ENCODE measurements at places on chromosomes 6 and 20. TPM values are rescaled to one million over a fixed set of nuclear protein-coding genes. Genes with fewer than 3 reads are reported as not detected.

Gene ENPP5
- total RNA-seq = not detected

Gene SUMO4
- 5.5 TPM for total RNA-seq

Gene PPP1R11
- 31.0 TPM for total RNA-seq

Gene ERVFRD-1
- total RNA-seq = not detected

Gene KCNK16
- not detected for total RNA-seq

Gene UBE3D
- 10.4 TPM for total RNA-seq

Gene FAM217A
- not detected for total RNA-seq

Gene ELOVL2
- total RNA-seq = not detected

Gene STK4
- total RNA-seq = 37.5 TPM

Gene GRIK2
- total RNA-seq = not detected

Gene SPATA25
- 0.79 TPM for total RNA-seq

Gene COL11A2
- 0.13 TPM for total RNA-seq

Gene RPS6KA2
- total RNA-seq = 107 TPM

Gene KCNQ2
- total RNA-seq = not detected
